Ureter (tissue), 1 donor: ENCODE measurements at places on chromosomes 13 and 19. TPM values are rescaled to one million over a fixed set of nuclear protein-coding genes. Genes with fewer than 3 reads are reported as not detected.

RYR1 gene
- 3.4 TPM for total RNA-seq

SIGLEC12 gene
- 0.34 TPM for total RNA-seq

DNA sequence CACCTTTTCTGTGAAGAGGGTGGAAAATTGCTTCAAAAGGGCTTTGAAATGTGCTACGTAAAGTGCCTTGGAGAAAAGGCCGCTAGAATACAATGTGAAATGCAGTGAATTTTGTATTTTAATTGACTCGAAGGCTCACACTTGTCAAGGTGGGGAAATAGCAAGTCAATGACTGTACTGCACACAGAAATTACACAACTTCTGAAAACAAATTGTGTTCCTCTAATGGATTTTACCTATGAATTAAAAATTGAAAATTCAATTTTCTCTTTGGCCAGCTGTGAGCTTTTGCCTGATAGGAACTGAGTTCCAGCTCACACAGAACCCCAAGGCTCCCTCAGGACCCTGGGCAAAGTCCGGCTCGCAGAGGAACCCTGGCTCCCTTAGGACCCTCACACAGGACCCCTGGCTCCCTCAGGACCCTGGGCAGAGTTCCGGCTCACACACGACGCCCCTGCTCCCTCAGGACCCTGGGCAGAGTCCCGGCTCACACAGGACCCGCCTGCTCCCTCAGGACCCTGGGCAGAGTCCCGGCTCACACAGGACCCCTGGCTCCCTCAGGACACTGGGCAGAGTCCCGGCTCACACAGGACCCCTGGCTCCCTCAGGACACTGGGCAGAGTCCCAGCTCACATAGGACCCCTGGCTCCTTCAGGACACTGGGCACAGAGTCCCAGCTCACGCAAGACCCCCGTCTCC, 324.9 kb downstream of the UQCRFS1 start:
- DNase-seq: no peak

DNA sequence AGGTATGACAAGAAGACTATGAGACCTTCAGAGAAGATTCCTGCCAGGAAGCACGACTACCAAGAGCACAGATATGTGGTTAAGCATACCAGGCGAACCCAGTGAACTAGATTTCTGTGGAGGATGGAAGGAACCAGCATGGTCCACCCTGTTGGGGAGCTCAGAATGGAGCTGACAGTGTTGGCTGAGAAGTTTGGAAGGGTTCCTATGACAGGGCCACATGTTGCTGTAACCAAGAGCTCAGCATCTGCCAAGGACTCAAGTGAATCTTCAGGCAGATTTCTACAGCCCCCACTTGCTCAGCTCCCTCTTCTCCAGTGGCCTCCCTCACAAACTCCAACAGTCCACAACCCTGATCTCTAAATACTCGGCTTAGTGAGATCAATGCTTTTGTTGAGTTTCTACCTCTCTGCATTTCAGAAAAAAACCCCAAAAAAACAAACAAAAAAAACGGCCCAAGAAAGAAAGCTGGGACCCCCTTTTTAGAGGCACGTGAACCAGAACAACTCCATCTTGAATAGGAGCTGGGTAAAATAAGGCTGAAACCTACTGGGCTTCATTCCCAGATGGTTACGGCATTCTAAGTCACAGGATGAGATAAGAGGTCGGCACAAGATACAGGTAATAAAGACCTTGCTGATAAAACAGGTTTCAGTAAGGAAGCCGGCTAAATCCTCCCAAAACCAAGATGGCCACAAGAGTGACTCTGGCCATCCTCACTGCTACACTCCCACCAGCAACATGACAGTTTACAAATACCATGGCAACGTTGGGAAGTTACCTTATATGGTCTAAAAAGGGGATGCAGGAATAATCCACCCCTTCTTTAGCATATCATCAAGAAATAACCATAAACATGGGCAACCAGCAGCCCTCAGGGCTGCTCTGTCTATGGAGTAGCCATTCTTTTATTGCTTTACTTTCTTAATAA, 691.1 kb downstream of the UQCRFS1 start:
- DNase-seq: no peak

- no peak for DNase-seq
Observed at GRCh38 chr19:18597809-18598660, 8.6 kb downstream of the CRLF1 start.
